ENCODE measurements at places on chromosomes 16 and 17.

GRCh38 chr16:90053902-90054500 is 23.1 kb downstream of the PRDM7 start:
- DNase-seq, result no peak

- DNase-seq, result no peak
These were observed 6.9 kb downstream of the KRT31 start for GRCh38 chr17:41390411-41390938.

DNA sequence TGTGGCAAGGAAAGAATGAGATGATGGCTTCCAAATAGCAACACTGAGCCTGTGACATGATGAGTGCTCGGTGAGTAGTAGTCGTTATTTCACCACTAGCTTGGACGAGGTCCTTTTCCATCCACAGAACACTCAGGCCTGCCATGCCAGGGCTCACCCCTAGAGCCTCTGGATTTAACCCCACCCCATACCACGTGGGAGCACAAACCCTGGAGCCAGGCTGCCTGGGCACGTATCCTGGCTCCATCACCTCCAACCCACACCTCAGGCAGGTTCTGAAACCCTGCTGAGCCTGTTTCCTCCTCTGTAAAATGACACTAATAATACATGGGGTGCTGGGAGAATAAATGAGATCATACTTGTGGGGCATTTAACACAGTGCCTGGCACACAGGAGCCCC is 192.4 kb downstream of the KATNIP start:
- no peak for DNase-seq

- DNase-seq, result no peak
These were observed 4.1 kb downstream of the TBKBP1 start for GRCh38 chr17:47697906-47698711.

DNA sequence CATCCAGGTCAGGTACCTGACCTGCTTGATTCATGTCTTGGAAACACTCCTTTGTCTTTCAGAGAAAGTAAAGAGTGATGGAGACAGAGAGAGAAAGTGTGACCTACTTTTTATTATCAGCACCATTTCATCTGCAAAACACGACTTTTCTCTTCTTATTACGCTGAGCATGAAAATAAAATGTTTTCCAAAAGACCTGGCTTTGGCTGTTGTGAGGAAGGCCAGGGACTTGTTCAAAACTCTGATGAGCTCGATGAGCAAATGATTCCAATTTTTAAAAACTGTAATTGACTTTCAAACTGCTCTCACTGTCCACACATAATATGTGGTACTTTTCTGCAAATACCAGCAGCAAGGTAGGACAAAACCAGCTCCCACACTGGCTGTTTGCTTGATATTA is 679.9 kb downstream of the MAF start:
- DNase-seq, result no peak

- no peak for DNase-seq
These were observed 167.7 kb downstream of the COPRS start for GRCh38 chr17:31691251-31691905.

DNA sequence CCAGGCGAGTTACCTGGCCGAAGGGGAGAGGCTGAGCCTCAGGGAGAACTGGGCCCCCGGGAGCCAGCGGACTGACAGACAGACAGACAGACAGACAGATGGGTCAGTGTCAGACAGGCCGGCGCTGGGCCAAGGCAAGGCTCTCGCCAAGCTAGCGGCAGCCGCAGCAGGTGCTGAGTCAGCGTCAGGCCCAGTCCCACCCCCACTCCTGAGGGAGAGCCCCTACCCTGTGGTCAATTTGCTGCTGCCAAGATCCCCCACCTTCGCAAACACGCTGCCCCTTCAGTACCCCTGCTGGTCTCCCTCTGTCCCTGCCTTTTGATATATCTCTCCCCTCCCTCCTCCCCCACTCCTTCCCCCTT is 1.5 kb downstream of the FGF11 start:
- DNase-seq, result no peak

- peak; percentile 79 for DNase-seq
These were observed 10.9 kb downstream of the ADGRG1 start for GRCh38 chr16:57639172-57639887.

DNA sequence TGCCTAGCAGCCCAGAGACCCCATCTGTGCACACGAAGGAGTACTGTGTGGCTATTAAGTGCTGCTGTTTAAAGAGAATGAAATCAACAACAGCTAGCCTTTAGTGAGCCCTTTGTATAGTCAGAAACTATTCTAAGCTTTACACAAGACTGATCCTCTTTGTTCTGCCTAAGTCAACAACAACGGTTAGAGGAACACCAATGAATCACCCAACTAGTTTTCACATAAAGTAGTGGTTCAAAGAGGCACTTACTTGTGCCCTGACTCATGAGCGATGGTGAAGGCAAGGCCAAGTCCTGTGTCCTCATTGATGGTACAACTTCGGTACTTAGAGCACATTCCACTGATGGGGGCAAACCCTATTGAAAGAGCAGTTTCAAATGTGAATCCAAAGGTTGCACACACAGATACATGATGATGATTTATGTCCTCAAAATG is 75.8 kb downstream of the ADAMTS18 start:
- no peak for DNase-seq

Data from SHP77 (cell line).